Lower leg skin (tissue), 4 donors: ENCODE measurements at places on chromosomes 2 and 18. TPM values are rescaled to one million over a fixed set of nuclear protein-coding genes. Genes with fewer than 3 reads are reported as not detected.
A peak's percentile ranks its signal among the peaks of the same experiment; 100 is the strongest.

DNA sequence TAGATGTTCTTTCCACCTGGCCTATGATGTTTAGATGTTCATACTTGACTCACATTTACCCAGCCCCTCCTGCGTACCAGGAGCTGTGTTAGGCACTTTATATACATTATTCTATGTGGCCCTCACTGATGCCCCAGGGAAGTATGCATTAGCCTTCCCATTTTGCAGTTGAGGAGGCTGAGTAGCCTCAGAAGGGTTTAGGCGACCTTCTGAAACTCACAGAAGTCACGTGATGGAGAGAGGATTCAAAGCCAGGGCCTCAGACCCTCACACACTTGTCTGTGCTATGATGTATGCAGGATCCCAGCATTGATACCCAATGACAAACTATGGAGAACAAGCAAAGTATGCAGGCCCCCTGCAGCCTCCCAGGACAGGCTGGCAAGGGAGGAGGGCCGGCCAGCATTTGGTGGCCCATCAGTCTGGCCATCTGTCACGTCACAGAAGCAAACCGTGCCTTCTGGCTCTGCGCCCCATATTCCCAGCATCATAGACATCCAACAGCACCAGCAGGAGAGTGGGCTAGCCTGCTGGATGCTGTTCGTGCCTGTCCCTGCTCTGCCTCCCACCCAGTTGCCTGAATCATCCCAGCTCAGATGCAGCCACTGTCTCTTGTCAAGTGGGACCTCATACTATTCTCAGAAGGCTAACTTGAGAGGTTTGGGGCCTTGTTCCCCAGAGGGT is 33.6 kb downstream of the EHD3 start:
- DNase-seq = no peak

Gene NGEF
- total RNA-seq = 16.4 TPM

Gene PSTPIP2
- total RNA-seq = 12.4 TPM

Gene CHST9
- 0.06 TPM for total RNA-seq

Gene SESTD1
- 22.9 TPM for total RNA-seq

DNA sequence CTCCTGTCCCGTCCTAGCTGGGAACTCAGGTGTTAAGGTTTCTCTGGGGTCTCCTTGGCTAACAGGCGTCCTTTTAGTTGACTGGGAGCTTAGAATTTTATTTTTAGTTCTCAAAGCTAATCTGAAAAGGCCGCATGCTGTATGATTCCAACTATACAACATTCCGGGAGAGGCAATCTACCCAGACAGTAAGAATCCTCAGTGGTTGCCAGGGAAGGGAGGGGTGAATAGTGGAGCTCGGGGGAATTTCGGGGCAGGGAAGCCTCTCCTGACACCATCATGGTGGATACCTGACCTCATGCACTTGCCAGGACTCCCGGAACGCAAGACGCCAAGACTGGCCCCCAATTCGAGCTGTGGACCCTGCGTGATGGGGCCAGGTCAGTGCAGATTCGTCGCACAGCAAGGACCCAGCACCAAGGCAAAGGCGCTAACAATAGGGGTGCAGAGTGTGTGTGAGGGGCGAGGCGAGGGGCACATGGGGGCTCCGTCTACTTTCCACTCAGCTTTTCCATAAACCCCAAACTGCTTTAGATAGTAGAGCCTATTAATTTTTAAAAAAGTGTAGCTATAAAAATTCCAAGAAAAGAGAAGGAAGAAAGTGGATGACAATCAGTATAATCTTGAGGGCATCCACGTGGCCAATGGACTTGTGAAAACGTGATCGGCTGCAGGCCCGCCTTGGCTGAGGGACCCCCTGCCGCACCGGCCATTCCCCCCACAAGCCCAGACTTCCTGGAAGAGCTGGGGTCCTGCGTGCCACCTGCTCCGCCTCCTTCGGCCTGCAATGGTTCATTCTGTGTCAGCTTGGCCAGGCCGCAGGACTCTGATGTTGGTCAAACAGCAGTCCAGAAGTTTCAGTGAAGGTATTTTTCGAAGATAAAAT is 17.3 kb downstream of the PDCD1 start:
- peak; percentile 80 for DNase-seq
